ENCODE measurements at places on chromosomes 2 and 18.
A peak's percentile ranks its signal among the peaks of the same experiment; 100 is the strongest.

DNA sequence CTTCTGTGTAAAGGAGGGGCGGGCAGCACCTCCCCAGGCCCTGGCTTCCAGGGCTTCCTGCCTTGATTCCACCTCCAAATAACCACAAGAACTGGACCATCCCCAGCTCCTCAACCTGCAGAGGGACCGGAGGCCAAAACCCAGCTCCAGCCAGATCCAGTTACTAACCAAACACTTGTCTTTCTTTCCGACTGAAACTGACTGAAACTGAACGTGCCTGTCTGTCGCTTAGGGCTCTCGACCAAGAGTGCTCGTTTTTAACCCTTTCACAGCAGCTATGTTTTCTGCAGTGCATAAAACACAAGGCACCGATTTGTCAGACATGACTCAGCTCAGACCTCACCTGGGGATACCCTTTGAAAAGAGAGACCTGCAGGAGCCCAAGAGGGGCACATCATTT is 249.9 kb upstream of the SIX2 start:
- DNase-seq = no peak

- DNase-seq = peak; percentile 2
These were observed 84.7 kb upstream of the NEDD4L start for GRCh38 chr18:57959278-57959677.

DNA sequence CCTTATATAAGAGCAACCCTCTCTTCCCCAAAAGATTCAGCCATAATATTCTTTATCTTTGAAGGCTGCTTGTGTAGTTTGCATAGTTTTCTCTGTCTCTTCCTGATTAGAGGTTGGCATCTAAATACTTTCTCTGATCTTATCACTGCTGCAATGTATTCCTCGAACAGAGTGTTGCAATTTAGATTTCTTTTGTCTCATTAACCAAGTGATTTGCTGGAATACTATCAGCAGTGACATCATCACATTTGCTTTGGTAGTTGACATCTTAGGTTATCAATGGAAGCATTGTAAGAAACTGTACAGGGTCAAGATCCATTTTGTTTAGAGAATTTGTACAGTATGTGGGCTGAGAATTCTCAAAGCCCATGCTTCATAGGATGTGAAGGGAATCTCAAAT is 72.0 kb upstream of the NEUROD1 start:
- DNase-seq = no peak

DNA sequence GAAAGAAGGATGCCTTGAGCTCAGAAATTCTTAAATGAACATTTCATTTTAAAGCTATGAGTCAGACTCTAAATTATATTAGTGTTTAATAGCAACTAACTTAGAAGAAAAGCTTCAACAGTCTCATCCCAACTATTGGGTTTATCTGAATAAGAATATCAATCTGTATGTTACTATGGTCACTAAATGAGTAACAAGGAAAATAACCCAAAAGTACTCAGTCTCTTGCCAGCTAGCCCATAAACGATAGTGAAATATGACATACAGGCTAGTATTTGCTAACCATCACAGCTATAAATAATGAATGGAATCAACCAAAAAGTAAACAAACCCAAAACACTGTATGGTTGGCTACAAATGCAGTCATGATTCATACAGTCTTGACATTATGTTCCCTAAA is 174.9 kb downstream of the RAB3GAP1 start:
- DNase-seq = no peak

GRCh38 chr2:216202626-216203250 is 93.6 kb downstream of the XRCC5 start:
- no peak for DNase-seq

DNA sequence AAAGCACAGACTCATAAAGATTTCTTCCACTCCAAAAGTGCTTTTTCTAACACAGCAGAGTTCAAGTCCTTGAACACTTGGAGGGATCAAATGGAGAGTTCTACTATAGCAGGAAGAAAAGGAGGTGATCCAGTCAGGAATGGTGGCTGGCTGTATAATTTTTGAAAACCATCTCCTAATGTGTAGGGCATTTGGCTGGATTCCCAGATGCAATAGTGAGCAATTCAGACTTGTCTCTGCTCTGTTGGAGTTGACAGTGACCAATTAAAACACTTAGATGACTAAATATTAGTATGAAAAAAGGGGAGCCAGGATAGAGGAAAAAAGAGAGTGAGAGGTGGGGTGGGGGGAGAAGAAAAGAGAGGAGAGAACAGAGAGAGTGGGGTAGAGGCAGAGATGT is 5.3 kb upstream of the G6PC2 start:
- DNase-seq = no peak
